H7 (cell line): ENCODE measurements at places on chromosomes 2 and 18. TPM values are rescaled to one million over a fixed set of nuclear protein-coding genes. Genes with fewer than 3 reads are reported as not detected.

The AMER3 gene
- 0.04 and 0.14 TPM in 2 replicates for total RNA-seq

The CCDC178 gene
- not detected in 2 replicates for total RNA-seq

The APCDD1 gene
- 26.8 and 40.2 TPM in 2 replicates for total RNA-seq

The GTF2A1L gene
- 1.7 and 2.5 TPM in 2 replicates for total RNA-seq

GRCh38 chr2:72788756-72789155 is 37.1 kb downstream of the EXOC6B start:
- no peak for DNase-seq

- DNase-seq = no peak
Observed at GRCh38 chr2:127066942-127067341, 40.0 kb downstream of the BIN1 start.

DNA sequence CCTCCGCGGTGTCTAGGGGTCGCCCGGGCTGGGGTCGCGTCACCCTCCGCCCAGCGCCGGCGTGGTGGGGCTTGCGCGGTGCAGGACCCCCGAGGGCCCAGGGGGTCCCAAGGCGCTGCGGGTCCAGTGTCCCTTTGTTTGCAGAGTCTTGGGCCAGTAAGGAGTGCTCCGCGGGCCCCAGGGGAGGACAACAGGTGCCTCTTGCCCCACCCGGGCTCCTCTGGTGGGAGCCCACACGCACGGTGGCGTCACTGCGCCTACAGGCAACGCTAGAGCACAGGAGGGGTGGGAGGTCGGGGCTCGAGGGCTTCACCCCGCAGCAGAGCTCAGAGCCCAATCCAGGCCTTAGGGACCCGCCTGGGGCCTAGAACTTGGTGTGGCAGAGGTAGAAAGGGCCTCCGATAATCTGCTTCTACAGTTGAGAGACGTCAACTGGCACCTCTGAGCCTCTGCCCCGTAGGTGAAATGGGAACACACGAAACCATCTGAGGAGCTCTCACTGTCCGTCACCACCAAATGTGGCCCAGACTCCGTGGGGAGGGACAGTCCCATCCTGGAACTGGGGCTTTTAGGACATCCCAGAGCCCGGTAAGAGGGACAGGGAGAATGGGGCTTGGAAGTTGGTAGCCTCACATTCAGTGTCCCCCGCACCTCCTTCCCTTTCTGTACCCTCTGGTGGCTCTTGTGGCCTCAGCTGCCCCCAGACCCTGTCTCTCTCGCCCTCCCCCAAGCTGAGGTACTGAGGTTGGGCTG is 1.4 kb downstream of the ARID5A start:
- DNase-seq = peak; percentile 69

- DNase-seq = no peak
Observed at GRCh38 chr2:102578376-102578775, 41.0 kb upstream of the SLC9A2 start.

GRCh38 chr2:146305164-146305563 is 1539.7 kb upstream of the ACVR2A start:
- no peak for DNase-seq

DNA sequence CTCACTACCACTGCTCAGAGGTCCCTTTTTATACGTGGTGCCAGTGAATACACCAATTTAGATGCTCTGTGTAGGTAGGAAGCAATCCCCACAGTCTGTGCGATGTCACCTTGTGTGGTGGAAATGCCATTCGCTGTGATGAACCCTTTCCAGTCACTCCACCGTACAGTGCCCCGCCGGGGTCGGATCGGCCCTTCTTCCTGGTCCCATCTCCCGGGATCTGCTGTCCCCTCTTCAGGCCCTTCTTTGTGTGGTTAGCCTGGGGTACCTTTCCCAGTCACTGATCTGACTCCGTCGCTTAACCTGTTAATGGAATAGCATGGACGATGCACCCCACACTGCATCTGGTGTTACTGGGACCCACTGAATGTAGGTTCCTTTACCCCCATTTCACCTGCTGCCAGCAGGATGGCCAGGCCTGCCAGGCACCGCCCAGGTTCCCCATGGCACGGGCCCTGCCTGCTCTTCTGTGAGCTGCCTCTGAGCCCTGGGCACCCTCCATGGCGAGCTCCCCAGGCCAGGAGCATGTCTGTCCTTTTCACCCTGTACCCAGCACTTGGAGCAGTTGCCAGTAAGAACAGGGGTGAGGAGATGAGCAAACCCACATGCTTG is 18.0 kb downstream of the TWIST2 start:
- DNase-seq = no peak

DNA sequence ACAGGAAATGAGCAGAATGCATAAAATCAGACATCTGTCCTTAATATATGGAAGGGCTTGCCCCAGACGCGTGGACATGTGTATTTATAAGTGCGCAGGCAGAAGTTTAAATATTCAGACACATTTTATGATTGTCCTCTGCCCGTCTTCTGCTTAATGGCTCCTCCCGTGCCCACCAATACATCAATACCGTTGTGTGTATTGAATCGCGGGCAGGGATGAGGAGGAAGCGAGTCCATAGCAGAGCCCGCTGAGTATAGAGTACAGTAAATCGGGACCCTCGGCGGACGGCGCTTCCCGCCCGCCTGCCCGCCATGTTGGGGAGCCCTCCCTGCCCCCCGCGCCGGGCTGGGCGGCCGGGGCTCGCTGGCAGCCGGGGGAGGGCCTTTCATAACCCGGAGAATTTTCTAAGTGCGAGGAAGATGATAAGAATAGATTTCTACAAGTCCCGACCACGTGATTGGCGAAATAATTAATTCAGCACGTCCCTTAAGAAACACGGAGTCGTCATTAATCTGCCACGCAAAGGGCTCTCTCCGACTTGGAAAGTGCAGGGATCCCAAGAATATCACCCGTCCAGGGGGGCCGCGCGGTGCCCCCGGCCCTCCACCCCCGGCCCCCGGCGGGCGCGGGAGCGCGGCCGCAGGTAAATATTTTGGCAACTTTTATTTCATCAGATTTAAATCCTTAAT is at the start of gene HOXD3:
Gene HOXD3, plus strand, starts transcription at position 501 of the 692 bp plus-strand sequence. CDS start 11,808 bp downstream, outside the sequence.
- peak; percentile 78 for DNase-seq

GRCh38 chr2:67389286-67389685 is 7.8 kb upstream of the ETAA1 start:
- no peak for DNase-seq

DNA sequence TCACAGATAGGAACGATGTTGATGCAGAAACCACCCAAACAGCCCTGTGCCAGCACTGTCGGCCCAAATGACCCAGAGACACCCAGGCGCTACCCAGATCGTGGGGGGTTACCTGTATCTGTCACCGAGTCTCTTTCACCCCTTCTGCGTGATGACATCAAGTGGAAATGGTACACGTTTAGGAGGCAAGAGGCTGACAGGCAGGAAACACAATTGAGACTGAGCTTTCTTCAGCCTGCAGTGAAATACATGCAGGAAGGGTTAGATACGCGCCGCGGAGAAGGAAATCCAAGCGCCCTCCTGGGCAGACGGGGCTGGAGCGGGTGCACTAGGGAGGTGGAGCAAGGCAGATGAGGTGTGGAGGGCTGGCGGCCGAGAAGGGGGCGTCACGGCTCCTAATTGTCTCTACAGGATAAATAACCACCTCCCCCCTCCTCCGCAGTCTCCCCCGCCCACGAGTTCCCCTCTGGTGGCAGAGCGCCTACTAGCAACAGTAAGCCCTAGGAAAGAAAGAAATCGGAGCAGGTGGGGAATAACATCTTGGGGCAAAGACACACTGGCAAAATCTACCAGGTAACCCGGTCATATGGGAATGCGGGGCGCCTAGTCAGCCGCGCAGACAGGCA is at the start of gene RNF152:
Gene RNF152, minus strand, starts transcription at position 325 of the 626 bp plus-strand sequence. CDS start 76,544 bp downstream, outside the sequence.
- DNase-seq = peak; percentile 79

DNA sequence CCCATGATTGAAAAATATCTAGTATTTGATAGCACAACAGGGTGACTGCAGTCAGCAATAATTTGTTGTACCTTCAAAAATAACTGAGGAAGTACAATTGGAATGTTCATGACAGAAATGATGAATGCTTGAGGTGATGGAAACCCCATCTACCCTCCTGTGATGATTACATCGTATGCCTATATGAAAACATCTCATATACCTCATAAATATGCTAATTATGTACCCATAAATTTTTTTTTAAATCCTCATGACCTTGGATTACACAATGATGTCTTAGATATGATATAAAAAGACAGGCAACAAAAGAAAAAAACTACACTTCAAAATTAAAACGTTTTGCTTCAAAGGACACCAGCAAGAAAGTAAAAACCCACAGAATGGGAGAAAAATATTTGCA is 1.4 kb upstream of the POLR1B start:
- DNase-seq = no peak

DNA sequence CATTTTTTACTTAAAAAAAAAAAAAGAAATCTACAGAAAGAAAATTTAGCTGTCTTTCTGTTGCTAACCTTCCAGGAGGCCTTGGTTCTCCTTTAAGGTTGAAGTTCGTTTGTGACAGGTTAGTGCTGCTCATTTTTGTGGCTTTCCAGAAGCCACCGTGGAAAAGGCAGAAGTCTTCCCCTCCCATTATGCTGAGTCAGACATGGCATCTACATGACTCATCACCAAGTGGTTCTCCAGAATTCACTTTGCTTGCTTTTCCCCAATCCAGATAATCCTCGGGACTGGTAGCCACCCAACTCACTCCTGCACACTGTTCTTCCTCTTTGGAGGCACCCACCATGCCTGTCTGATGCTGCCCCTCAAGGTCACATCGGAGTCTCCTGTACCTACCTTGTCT is 228.7 kb downstream of the PIK3C3 start:
- DNase-seq = no peak

DNA sequence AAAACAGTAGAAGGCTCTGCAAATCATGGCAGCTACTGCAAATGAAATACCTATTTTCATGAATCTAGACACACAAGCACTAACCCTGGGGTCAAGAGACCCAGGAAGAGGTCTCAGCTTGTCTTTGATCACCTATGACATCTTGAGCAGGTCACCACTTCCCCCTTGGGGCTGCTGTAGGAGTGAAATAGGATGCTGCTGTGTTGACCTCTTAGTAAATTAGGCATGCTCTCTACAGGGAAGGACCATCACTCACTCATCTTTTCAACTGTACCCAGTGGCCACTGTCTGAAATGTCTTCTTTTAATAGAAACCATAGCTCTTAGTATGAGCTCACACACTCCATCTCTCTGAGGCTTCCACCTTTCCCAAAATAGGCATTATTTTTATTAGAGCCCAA is 83.8 kb downstream of the NCK2 start:
- no peak for DNase-seq
